ENCODE measurements at places on chromosomes 7 and 10.

- no peak for DNase-seq
Measured at GRCh38 chr10:33631991-33632390, 297.5 kb upstream of the NRP1 start.

GRCh38 chr10:50421026-50421719 is 169.9 kb upstream of the ASAH2 start:
- DNase-seq: no peak

GRCh38 chr7:94962661-94963060 is 55.3 kb downstream of the PPP1R9A start:
- no peak for DNase-seq

DNA sequence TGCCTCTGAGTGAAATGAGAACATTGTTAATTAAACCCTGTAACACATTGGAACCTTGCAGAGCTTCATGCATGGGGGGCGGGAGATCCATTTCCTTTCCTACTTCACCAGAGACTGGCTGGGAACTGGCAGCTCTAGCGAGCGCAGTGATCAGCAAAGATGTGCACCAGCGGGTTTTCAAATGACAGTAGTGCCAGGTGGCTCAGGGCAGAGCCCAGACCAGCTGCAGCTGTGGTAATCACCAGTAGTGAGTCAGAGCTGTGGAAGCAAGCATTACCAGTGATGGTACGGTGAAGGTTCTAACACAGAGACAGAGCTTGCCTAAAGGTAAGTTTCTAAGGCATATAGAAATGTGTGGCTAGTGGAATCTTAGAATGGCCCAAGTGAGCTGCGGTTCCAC is 1009.7 kb upstream of the CELF2 start:
- DNase-seq: no peak

DNA sequence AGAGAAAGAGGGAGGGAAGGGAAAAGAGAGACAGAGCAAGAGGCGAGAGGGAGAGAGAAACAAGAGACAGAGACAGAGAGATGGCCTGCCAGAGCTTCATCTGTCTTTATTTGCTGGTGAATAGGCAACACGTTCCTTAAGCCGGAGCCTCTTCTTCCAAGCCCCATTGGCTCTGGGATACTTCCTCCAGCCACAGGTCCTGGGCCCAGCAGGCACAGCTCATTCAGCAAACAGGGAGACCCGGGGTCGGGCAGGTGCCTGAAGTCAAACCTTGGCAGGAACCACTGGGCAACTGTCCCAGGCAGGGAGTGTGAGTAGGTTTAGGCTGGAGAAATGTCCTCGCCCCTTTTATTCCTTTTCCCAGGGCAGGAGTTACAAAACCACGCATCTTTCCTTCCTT is 68.2 kb downstream of the MYL10 start:
- DNase-seq: no peak

DNA sequence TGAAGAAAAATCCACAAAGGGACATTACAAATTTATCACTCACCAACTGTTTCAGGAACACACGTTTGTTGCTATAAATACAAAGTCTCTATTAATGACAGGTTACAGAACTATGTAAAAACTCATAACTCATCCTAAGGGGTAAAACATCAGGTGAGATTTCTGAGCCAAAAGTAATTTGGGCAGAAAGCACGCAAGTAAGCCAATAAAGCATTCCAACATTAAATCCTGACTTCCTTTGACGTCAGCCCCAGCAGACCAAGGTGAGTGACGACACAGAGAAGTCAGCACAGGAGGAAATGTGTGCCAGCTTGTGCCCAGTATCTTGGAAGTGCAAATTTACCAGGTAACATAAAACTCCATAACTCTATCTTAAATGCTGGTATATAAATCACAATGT is 45.7 kb downstream of the IMMP2L start:
- no peak for DNase-seq

GRCh38 chr10:59831658-59832503 is 74.5 kb downstream of the CCDC6 start:
- DNase-seq: no peak

- DNase-seq: no peak
Measured at GRCh38 chr7:55073051-55073511, 54.3 kb downstream of the EGFR start.

All from H54 (cell line).